ENCODE measurements at places on chromosomes 4 and X.

- DNase-seq, result no peak
Measured at GRCh38 chrX:31114858-31115257, 43.0 kb upstream of the FTHL17 start.

- DNase-seq, result no peak
Measured at GRCh38 chrX:46294234-46294633, 251.0 kb downstream of the ZNF674 start.

DNA sequence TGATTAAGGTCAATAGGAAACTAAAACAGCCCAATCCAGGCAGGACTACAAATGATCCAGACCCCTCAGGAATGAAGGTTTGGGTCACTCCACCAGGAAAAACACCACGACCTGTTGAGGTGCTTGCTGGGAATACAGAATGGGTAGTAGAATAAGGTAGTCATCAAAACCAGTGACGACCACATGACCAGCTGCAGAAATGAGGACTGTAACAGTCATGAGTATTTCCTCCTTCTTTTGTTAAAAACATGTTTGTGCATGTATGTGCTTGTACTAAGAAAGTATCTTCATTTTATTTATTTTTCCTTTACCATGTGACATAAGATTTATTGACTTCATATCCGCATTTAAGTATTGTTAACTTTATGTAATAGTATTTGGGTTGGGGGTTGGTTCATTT is 603.5 kb upstream of the NR3C2 start:
- DNase-seq, result no peak

- DNase-seq, result no peak
Measured at GRCh38 chrX:109879991-109880390, 122.9 kb upstream of the TMEM164 start.

- DNase-seq, result no peak
Measured at GRCh38 chr4:7313347-7313811, 121.0 kb downstream of the SORCS2 start.

GRCh38 chr4:152399246-152399645 is 136.6 kb downstream of the FBXW7 start:
- no peak for DNase-seq

DNA sequence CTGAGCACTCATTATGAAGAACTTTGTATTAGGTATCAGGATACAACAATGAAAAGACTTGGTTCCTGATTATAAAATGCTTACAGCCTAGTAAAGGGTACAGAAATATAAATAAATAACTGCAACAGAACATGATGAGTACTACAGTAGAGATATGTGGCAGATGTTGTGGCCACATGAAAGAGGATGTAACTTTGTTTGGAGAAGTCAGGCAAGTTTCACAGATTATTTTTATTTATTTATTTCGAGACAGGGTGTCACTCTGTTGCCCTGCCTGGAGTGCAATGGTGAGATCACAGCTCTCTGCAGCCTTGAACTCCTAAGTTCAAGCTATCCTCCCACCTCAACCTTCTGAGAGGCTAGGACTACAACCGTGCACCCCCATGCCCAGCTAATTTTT is 15.8 kb upstream of the UBE2K start:
- DNase-seq, result no peak

DNA sequence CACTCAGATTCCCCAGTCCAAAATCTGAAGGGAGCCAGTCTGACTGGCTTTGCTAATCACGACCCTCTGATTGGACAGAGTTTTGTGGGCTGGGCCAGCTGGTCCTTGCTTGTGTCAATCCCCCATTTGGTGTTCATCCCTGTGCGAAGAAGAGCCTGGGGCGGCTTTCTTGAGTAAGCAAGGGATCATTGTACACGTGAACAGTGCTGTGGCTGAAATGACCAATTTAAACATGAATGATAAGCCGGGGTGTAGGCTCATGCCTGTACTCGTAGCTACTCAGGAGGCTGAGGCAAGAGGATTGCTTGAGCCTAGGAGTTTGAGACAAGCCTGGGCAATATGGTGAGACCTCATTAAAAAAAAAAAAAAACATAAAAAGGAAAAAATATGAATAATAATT is 379.1 kb downstream of the RAPGEF2 start:
- no peak for DNase-seq
